Trophoblast cell (in vitro differentiated cells and primary cell): ENCODE measurements at places on chromosomes 16 and 17.

- H3K36me3 ChIP-seq: no peaks in the 10 kb centered on the region
- no peaks in the 10 kb centered on the region for H3K27me3 ChIP-seq
- H3K4me1 ChIP-seq: peaks cover 8% of the 10 kb centered on the region
- DNase-seq: no peak
- no peak overlapping the region for H3K4me3 ChIP-seq
Observed at GRCh38 chr16:14497245-14498082, 132.6 kb downstream of the PARN start.

- H3K4me3 ChIP-seq: peak within 1 kb of the TSS; percentile 92
- H3K36me3 ChIP-seq: no peaks in the 10 kb centered on the region
- peak within 1 kb of the TSS; percentile 89 for H3K27ac ChIP-seq
Observed at GRCh38 chr17:76353599-76354316, at the start of gene PRPSAP1. PRPSAP1 (minus strand) TSS chr17:76353916; CDS start chr17:76353703, 213 bp downstream.

DNA sequence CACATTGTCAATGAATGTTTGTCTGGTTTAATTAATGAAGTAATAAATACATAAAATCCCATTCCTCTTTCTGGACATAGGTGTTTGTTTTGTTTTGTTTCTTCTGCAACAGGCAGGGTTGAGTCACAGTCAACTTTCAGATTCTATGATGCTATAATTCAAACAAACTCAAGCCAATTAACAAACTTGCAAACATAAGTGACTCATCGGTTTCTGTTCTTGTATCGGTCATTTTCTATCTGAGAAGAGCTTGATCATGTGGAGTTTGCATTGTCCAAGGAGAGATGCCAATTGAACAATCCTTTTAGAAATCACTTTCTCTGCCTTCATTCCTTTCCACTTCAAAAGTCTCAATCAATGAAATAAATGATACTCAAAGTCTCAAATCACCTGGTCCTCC, 294.2 kb upstream of the C16orf82 start:
- H3K36me3 ChIP-seq: no peaks in the 10 kb centered on the region
- DNase-seq: no peak
- no peak overlapping the region for H3K27ac ChIP-seq
- no peak overlapping the region for H3K4me3 ChIP-seq
- no peaks in the 10 kb centered on the region for H3K27me3 ChIP-seq
- no peaks in the 10 kb centered on the region for H3K4me1 ChIP-seq

DNA sequence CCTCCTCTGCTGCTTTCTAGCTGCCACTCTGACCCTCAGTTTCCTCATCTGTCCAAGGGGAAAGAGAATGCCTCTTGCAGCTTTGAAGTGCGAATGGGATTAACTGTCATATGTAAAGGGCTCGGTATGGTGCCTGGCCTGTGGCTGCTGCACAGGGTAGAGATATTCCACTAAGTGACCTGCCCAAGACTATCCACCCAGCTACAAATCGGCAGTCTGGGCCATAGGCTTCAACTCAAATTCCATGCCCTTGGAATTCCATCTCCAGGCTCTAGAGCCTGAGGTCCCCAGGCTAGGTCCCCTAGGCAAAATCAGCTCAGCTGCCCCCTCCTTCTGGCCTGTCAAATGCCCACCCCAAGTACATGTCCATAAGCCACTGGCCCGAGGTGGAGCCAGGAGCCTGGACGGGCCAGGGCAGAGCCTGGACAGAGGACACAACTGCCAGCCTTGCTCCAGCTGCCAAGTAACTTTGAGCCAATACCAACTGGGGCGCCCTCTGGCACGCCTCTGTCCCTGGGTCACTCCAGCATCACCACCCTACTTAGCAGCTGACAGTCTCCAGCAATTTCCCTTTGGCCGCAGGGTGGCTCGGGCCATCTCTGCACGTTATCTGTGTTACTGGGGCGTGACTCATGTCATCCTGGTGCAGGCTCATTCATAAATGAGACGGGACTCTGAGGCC, 57.2 kb downstream of the SDK2 start:
- H3K27me3 ChIP-seq: no peaks in the 10 kb centered on the region
- H3K27ac ChIP-seq: no peak overlapping the region
- no peaks in the 10 kb centered on the region for H3K36me3 ChIP-seq
- H3K4me3 ChIP-seq: no peak overlapping the region
- peak; percentile 94 for DNase-seq

DNA sequence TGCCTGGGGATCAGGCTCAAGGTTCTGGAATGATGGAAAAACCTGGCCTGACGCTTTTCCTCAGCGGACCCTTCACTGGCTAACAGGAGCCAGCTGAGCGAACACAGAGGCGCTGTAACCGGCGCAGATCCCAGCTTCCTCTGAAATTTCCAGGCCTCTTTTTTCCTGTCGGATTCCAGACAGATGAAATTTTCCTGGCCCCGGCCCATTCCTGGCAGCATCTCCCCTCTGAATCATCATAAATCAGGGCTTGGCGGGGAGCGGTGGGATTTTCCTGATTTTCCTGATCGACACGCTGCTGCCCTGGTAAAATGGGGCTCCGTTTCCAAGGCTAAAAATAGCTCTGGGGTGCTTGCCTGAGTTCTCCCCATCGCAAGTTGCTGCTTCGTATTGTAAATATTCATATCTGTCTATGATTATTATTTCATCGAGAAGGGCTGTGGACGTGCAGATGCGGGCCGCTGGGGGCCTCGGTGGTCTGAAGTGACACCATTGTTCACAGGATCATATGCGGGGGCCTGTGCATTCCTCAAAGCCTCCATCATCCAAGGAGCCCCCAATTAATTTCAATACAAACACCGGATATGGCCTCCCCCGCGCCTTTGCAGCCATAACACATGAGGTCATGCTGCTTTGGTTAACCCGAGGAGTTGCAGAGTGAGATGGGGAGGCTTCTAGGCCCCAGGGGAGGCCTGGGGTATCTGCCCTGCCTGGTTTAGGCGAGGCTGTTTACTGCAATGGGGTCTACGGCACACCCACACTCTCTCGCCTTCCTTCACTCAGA, 45.8 kb upstream of the ETV4 start:
- no peak overlapping the region for H3K4me3 ChIP-seq
- H3K27ac ChIP-seq: peak overlapping the region; percentile 99
- peaks cover 20% of the 10 kb centered on the region for H3K4me1 ChIP-seq
- no peak for DNase-seq
- no peaks in the 10 kb centered on the region for H3K27me3 ChIP-seq
